AG04449 (cell line): ENCODE measurements at places on chromosomes 13 and 19.

DNA sequence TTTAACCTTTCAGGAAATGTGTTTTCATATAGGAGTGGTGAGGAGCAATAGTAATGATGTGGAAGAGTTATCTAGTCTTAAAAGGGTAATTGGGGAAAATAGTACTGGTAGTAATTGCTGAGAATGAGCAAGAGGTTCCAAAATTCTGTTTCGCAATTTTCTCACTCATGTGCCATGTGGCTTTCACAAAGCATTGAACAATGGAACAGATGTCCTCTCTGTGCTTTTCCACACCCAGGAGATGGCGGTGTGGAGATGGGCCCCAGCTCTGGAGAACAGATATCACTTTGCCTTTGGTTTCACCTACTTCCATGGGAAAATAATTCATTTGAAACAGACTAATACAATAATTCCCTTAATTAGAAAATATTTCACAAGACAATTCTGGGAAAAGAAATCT is 170.0 kb upstream of the SLC10A2 start:
- DNase-seq = no peak

DNA sequence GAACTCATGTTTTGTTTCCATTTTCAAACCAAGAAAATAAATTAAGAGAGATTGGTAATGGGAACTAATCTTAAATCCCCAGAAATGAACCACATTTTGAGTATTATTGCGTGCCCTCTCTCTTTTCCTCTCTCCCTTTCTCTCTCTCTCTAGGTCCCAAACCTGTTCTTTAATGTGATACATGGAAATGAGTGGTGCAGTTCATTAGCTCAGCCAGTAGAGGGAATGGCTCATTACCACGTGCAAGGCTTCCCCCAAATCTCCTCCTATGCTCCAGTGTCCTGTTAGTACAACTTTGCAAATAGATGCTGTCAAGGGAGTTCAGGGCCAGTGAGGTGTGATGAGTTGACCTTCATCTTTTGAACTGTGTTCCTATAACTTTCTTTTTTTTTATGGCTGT is 178.4 kb downstream of the FGF9 start:
- no peak for DNase-seq

DNA sequence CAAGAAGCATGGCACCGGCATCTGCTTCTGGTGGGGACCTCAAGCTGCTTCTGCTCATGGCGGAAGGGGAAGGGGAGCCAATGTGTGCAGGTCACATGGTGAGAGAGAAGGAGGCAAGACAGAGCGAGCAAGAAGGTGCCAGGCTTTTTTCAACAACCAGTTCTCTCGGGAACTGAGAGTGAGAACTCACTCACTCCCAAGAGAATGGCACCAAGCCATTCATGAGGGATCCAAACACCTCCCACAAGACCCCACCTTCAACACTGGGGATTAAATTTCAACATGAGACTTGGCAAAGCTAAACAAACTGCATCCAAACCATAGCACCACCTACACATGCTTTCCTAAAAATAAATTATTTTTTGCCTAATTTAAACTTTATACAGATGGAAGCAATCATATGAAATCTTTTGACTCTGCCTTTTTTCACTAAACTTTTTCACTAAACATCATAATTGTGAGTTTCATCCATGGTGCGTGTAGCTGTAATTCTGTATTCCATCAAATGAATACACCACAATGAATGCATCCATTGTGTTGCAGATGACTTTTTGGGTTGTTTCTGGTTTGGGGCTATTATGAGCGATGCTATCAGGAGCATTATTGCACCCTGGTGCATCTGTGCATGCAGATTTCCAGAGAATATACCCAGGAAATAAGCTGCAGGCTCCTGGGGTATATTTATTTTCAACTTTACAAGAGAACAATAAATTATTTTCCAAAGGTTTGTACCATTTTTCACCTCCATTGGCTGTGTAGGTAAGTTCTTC is 14.6 kb upstream of the IPO5 start:
- DNase-seq = no peak

DNA sequence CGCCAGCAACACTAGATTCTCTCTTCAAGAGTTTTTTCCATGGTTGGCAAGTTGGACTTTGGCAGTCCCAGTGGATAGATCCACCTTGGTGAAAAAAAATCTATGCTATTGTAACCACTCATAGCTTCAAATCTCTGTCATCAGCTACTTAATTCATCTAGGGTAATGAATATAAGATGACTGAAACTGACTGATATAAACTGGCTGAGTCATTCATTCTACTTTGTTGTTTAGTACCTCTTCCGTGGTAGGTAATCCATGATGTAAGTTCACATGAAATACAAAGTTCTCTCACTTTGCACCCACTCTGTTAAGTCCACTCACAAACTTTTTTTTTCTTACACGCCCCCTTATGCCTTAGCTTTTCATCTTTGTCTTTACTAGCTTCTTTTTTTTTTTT is 1381.5 kb downstream of the SLITRK5 start:
- DNase-seq = no peak

DNA sequence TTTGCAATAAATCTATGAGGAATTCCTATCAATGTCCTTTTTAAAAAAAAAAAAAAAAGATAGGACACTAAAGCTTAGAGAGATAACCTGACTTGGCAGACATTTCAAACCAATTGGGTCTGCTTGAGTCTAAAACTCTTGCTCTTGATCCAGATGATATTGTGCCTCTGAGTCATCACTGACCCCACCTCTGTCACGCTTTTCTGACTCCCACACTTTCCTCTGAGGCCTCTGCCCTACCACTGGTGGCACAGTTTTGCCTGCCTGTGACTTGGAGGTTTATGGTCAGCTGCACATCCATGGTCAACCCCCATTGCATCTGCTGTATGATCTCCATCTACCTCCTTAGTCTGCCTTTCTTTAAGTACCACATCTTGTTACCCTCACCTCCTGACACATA is 328.7 kb downstream of the SPRY2 start:
- no peak for DNase-seq

DNA sequence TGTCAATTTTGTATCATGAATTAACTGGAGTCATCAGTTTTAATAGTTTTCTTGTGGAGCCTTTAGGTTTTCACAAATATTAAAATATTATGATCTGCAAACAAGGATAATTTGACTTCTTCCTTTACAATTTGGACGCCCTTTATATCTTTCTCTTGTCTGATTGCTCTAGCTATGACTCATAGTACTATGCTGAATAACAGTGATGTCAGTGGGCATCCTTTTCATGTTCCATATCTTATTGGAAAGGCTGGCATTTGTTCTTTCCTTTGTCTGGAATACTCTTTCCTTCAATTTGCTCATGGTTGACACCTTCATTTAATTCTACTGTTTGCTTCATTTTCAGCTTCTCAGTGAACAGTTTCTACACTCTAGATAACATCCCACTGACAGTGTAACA is 1129.3 kb downstream of the SLITRK5 start:
- no peak for DNase-seq

DNA sequence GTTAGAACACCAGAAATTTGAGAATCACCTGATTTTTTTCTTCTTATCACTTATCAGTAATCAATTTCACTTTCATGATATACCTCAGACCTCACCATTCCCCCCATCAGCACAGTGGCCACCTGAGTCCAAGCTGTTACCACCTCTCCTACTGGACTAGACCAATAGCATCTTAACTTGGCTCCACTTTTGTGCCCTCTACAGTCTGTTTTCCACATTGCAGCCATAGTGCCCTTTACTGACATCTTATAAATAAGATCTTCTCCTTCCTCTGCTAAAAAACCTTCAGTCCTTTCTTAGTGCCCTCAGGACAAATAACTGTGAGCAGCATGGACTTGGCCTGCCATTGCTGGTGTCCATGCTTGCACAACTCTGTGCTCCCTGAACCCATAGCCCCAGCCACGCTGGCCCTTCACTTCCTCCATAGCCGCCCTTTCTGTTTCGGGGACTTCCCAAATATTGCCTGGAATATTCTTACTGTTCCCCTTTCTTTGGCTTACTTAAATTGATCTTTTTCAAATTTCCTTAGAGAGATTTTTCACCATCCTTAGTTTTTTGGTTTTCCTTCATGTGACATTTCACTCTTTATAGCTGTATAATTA is 380.8 kb downstream of the LMO7 start:
- no peak for DNase-seq
